ENCODE measurements at places on chromosomes 1 and 21.

DNA sequence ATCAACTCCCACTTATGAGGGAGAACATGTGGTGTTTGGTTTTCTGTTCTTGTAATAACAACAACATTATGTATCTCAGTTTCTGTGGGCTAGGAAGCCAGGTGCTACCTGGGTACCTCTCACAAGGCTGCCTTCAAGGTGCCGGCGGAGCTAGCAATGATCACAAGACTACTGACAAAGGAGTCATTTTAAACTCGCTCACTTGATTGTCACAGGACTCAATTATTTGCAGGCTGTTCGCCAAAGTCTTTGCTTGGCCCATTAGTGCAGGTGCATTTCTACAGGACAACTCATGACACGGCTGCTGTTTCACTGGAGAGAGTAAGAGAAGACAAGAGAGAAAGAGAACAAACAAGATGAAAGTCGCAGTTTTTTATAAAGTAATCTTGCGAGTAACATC is 1237.4 kb upstream of the TMPRSS15 start:
- DNase-seq, result no peak

GRCh38 chr1:23899070-23899469 is 14.1 kb downstream of the CNR2 start:
- DNase-seq, result no peak

DNA sequence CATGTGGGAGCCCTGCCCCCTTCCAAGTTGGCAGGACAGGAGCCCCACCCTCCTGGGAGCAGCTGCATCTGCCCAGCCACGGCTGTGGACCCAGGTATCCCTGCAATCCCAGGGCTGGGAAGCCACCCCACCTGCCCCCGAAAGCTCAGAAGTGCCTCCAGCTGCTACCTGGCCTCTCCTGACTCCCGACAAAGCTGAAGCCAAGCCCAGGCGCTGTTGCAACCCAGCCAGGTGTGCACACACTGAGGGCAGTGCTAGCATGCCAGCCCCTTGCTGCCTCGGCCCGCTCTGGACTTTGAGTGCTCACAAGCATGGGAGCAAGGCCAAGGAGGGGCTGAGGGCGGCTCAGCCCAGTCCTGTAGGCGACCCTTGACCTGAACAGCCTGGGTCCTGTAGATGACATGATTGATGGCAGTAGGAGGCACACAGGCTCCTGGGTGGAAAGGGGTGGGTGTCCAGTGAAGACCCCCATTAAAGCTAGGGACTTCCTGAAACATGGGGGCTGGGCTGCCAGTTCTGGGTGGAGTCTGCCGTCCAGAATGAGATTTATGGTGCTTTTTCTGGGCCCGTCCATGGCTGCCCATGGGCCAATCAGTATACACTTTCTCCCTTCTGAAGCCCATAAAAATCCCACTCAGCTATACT is 2.8 kb upstream of the SSU72 start:
- no peak for DNase-seq

GRCh38 chr1:91120421-91120820 is 98.6 kb upstream of the ZNF644 start:
- no peak for DNase-seq

DNA sequence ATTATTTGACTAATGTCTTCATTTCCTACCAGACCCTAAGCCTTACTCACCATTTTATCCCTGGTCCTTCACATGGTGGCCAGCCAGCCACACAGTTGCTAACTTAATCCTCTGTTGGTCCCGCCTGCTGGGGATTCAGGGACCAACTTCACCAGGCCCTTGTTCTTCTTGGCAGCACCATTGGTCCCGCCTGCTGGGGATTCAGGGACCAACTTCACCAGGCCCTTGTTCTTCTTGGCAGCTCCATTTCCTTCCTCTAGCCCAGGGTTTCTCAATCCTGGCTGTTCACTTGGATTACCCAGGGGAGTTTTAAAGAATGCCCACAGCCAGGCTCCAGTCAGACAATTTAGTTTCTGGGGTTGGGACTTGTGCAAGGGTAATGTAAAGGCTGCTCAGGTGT is 233.1 kb upstream of the CSF3R start:
- no peak for DNase-seq

DNA sequence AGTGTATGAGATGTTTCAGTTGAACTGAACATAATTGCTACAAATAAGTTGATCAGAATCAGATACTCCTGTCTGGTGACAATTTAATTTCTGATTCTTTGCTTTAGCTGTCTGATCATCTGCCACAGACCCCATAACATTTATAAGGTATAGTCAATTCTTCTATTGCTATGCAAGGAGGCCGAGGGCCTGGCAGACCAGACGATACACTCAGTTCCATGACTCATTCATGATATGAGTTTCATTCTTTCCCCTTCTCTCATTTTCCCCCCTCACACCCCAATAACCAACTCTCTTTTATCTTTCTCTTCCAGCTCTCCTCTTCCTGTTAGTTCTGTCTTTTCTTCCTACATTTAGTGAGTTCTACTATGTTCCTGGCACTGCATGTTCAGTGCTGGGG is 236.8 kb downstream of the PAPPA2 start:
- DNase-seq, result no peak

Data from esophagus squamous epithelium (tissue), 5 donors.